Right renal pelvis (tissue), 4 donors: ENCODE measurements at places on chromosomes 12 and 14. TPM values are rescaled to one million over a fixed set of nuclear protein-coding genes. Genes with fewer than 3 reads are reported as not detected.

C14orf132 gene
- 34.5 TPM for polyA plus RNA-seq

HOXC5 gene
- 2.3 TPM for polyA plus RNA-seq

PZP gene
- 0.40 TPM for polyA plus RNA-seq

SELPLG gene
- 2.6 TPM for polyA plus RNA-seq

CDCA3 gene
- polyA plus RNA-seq = 26.9 TPM

AQP6 gene
- 21.2 TPM for polyA plus RNA-seq

SEL1L gene
- 86.6 TPM for polyA plus RNA-seq

CTDSP2 gene
- 270 TPM for polyA plus RNA-seq

RND1 gene
- 4.2 TPM for polyA plus RNA-seq

ARHGEF40 gene
- 77.8 TPM for polyA plus RNA-seq

KIF5A gene
- polyA plus RNA-seq = 0.24 TPM

BCL2L14 gene
- 0.97 TPM for polyA plus RNA-seq

SLC5A8 gene
- 31.3 TPM for polyA plus RNA-seq

CLEC4C gene
- polyA plus RNA-seq = not detected

TOMM20L gene
- polyA plus RNA-seq = 1.4 TPM

TMEM30B gene
- polyA plus RNA-seq = 13.2 TPM

KCNJ8 gene
- 20.4 TPM for polyA plus RNA-seq

RTN1 gene
- 3.9 TPM for polyA plus RNA-seq

CAND1 gene
- polyA plus RNA-seq = 227 TPM

KRT6C gene
- polyA plus RNA-seq = not detected
